Myocyte (in vitro differentiated cells): ENCODE measurements at places on chromosomes 5 and 9. TPM values are rescaled to one million over a fixed set of nuclear protein-coding genes. Genes with fewer than 3 reads are reported as not detected.

The PKD2L2 gene
- not detected in 2 replicates for total RNA-seq

The ANKRD55 gene
- total RNA-seq, result not detected in 2 replicates

The GLIPR2 gene
- 24.2 and 26.7 TPM in 2 replicates for total RNA-seq

The ORM2 gene
- not detected in 2 replicates for total RNA-seq

The FAM78A gene
- total RNA-seq, result 6.1 and 7.0 TPM in 2 replicates

The NR4A3 gene
- 0.05 and 0.26 TPM in 2 replicates for total RNA-seq

GRCh38 chr9:91345978-91346377 is 15.7 kb downstream of the AUH start:
- no peak for DNase-seq

- no peak for DNase-seq
These were observed 264.4 kb downstream of the HTR1A start for GRCh38 chr5:63697811-63698210.

GRCh38 chr5:148993283-148993936 is 69.5 kb downstream of the SH3TC2 start:
- DNase-seq, result no peak

DNA sequence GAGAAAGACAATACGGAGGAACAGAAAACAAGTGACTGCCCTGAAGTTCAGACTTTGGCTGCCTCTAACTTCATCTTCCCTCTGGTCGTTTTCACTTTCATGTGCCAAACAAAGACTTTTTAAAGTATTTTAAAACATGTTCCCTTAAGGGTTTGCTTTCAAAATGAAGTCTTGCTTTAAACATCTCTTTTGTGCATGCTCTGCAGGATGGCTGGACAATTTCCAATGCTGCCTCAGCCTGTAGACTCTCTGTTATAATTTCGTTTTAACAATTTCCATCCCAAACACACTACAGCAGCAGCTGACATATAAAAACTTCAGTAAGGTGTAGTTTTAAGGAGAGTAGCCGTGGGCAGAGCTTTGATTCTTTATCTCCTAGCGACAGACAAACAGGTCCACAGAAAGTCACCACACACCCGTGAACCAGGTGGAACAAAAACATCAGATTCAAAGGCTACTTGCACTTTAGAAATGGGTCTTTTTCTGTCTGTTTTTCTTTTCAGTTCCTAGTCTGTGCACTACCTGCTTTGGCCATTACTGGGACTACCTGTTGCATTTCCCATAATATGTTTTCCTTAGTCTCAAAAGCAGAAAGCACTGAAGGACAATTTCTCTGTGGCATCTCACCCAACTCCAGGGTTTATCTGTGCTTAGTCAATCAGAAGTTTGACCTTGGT is 308.9 kb downstream of the DTWD2 start:
- DNase-seq, result no peak

- no peak for DNase-seq
These were observed 129.7 kb upstream of the TMEM161B start for GRCh38 chr5:88398316-88398715.

GRCh38 chr9:127559247-127559680 is 52.8 kb upstream of the STXBP1 start:
- DNase-seq, result no peak

DNA sequence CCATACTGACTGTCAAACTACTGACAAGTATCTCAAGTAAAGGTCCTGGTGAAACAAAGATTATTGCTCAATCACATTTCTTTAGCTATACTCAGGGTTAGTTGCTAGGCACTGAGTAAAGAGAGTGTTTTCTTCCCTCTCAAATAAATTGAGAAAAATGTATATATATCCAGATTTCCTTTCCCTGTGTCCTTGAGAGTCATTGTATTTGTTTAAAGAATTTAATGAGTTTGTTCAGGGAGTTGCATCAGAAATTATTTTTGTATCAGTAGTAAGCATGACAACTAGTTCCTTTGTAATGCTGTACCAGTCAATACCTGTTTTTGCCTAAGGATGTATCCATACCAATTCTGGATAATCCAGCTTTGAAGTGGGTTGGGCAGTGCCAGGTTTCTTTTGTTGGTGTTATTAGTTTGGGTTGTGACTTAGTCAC is 3.2 kb upstream of the ANKHD1 start:
- DNase-seq, result no peak

DNA sequence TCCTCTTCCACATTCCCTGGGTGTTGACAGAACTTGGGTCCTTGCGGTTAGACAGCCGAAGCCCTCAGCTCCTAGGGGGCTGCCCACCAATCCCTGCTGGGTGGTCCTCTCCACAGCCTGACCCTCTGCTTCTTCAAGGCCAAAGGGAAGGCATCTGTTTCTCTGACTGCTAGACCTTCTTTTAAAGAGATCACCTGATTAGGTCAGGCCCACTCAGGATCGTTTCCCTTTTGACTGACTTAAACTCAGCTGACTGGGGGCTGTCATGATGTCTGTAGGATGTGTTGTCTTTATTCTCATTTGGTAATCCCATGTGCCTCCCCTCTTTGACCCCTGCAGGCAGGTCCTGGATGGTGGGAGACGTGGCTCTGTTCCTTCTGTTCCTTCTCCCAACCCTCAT is 207.5 kb downstream of the PAX5 start:
- no peak for DNase-seq

- DNase-seq, result peak; percentile 37
These were observed 68.1 kb downstream of the COL5A1 start for GRCh38 chr9:134709512-134710270.

DNA sequence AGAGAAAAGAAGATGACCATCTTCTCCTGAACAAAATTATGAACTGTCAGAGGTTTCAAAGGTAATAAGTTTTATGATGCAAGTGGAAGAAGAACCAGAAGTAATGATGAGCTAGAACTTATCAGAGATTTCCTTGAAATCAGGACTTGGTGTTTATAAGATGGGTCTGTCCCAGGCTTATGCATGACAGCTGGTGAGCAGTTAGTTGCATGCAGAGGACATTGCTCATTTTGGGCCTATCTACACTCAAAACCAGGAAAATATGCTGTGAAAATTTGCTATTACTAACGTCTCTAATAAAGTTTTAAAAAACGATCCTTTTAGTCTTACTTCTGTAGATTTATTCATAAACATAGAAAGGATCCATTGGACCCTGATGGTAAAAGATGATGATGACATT is 6.6 kb upstream of the STC2 start:
- peak; percentile 32 for DNase-seq
